Stimulated activated CD8-positive, alpha-beta memory T cell treated with anti-CD3 and anti-CD28 coated beads, Interleukin-12 subunit alpha, Interleukin-12 subunit beta, amount 100 ng/mL, for 4 hours (primary cell): ENCODE measurements at places on chromosomes 5 and 9.

DNA sequence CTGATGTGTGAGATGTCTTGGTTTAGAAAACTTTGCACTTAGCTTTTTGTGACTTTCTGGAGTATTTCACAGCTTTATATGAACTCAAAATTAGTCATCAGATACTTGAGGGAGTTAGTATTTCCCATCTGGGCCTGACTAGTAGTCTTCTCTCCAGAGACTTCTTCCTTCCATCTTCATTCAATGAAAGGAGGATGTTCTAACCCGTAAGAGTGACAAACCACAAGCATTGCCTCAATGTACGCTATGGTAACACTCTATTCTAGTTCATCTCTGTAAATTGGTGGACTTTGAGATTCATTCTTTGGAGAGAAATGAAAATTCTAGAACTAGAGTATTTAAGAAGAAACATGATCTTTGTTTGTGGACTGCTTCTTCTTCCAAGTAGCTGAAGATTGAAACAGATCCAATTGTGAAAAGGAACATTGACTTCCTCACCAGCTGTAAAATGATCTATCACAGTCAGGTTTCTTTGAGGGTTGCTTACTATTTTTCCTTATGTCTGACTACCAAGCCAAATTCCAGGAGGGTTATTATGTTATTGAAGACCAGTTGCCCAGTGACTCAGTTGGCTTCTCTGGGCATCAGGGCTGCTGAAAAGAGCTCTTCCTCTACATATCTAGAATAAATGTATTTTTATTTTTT is 157.6 kb downstream of the SLC12A2 start:
- DNase-seq, result no peak

DNA sequence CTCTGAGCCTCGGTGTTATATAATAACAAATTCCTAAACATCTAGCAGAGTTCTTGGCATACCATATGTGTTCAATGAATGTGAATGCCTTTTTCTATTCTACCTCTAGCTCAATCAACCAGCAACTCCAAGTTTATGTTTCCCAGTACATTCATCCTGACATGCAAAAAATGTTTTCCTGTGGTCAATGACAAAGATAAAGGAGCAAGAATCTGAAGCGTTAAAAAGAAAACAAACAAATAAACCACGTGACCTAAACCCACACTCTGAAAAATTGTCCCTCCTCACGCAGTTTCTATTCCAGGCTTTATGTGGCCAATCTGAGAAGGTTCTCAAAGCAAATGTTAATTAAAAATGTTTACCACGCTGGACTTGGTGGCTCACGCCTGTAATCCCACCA is 18.0 kb downstream of the KLF4 start:
- DNase-seq, result no peak

DNA sequence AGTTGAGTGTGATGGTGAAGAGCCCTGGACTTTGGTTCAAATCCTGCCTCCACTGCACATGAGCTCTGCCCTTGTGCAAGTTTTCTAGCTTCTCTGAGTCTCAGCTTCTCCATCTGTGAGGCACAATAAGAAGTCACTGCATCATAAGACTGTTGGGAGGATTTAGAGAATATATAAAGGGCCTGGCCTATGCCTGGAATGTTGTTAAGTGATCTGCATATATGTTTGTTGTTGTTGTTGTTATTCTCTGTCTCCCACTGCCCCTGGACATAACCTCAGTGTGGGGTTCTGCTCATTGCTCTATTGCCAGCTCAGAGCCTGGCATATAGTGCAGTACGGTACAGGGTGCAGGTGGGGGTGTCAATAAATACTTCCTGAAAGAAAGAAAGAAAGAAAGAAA is 40.3 kb upstream of the EEIG1 start:
- DNase-seq, result no peak

DNA sequence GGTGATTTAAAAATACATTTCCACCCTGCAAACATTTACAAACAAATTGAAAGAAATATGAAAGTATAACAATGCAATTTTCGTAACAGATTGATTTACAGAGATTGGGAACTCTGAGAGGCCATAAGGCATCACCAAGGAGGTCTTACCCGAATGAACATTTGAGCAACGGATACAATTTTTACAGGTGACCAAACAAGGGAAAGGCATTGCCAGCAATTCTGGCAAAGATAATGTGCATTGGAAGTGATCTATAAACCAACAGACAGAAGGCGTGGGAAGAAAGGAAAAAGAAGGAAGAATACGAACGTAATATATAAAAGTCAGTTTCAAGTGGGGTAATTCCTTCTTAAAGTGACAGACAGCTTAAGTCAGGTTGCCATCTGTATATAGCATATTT is 295.9 kb downstream of the CDH12 start:
- DNase-seq, result no peak

DNA sequence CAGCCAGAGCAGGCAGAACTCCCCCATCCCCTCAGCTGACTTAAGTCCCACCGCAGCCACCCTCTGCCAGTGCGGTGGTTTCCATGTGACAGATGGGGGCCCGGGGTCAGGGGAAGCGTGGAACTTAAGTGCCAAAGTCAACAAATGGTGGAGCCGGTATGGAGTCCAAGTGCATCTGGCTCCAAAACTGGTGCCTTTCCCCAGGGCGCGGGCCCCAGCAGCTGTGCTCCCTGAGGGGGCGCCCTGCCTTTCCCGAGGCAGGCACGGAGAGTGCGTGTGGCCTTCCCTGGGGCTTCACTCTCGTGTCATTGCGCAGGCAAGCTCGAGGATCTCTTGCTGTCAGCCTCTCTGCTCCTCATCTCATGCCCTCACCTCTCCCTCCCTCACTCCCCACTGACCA is 33.8 kb downstream of the SLC46A2 start:
- DNase-seq, result no peak

- no peak for DNase-seq
Measured at GRCh38 chr9:134488331-134489280, 153.0 kb upstream of the COL5A1 start.

DNA sequence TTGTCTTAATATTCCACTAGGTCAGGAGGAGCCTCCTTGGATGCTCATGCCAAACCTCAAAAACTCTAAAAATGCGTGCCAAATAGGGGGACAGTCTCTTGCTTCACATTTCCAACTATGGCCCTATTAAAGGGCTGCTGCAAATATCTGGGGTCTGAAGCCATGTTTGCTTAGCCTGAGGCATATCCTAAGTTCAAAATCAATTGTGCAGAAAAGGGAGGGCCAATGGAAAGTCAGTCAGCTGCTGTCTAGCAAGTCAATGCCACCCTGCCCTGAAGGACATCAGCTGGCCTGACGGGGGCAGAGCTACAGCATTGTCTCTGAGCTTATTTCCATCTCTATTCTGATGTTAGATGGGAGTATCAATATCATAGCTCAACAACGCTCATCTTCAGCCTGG is 93.6 kb downstream of the SH3TC2 start:
- no peak for DNase-seq

GRCh38 chr9:89116064-89116804 is 62.4 kb downstream of the SHC3 start:
- no peak for DNase-seq

GRCh38 chr5:174423558-174423957 is 300.8 kb upstream of the MSX2 start:
- no peak for DNase-seq

DNA sequence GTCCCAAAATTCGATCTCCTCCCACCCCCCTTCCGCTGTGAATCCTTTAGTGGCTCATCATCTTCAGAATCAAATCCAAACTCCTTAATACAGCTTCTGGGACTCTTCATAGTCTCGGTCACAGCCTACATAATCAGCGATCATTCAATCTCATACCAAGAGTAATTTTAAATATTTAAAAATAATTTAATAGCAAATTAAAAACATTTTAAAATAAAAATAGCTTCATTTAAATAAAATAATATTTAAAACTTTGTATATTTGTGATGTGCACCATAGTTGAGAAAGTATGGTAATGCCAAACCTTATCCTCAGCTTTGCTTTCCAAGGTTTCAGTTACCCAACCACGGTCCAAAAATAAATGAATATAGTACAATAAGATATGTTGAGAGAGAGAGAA is 70.0 kb upstream of the NR3C1 start:
- DNase-seq, result no peak

DNA sequence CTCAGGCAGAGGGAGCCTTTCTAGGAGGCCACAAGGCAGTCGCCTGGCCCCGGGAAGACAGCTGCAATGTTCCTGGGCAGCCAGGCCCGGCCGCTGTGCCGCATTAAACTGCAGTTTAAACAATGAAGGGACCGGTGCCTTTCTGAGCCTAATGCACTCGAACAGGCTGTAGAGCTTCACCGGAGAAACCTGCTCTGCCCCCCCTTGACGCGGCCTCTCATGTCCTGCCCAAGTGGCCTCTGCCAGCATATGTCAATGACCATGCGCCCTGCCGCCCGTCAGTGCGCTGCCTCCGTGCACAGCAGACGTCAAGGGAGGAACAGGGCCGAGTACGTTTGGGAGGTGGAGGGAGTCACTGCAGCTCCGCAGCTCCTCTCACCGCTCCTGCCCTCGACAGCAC is 38.4 kb upstream of the BARHL1 start:
- DNase-seq, result no peak
